ENCODE measurements at places on chromosomes 7 and 10.

GRCh38 chr7:7164591-7164990 lies 17.8 kb upstream of the C1GALT1 start:
- no peak for DNase-seq

- DNase-seq: no peak
These were observed 27.3 kb downstream of the HYAL4 start for GRCh38 chr7:123871998-123872867.

DNA sequence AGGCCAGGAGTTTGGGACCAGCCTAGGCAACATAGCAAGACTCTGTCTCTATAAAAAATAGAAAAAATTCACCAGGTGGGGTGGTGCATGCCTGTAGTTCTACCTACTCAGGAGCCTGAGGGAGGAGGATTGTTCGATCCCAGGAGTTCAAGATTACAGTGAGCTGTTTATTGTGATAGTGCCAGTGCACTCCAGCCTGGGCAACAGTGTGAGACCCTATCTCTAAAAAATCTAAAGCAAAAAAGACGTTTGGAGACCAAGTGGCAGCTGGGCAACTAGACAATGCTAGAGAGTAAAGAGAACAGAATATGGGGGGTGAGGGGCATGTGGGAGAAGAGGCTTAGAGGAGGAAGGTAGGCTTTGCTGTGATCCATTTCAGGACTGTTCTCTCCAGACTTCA lies 1.4 kb downstream of the PDSS1 start:
- DNase-seq: no peak

DNA sequence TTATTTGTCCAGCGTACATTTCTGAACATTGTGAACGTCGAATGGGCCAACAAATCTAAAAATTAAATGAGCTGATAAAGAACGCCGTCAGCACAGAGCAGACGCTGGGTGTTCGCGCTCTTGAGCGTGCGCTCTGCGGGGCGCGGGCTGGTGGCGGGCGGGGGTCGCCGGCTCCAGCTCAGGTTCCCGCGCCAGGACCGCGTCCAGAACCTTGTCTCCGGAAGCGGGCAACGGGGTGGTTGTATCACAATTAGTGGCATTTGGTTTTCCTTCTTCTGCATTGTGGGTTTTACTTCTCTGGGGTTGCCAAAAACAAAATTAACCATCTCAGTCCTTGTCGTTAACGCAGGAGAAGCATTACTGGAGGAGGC lies 2.4 kb downstream of the CYP2E1 start:
- no peak for DNase-seq

- no peak for DNase-seq
These were observed 2.4 kb upstream of the ADARB2 start for GRCh38 chr10:1739751-1740150.

GRCh38 chr10:82953909-82954308 lies 1078.9 kb downstream of the NRG3 start:
- no peak for DNase-seq

DNA sequence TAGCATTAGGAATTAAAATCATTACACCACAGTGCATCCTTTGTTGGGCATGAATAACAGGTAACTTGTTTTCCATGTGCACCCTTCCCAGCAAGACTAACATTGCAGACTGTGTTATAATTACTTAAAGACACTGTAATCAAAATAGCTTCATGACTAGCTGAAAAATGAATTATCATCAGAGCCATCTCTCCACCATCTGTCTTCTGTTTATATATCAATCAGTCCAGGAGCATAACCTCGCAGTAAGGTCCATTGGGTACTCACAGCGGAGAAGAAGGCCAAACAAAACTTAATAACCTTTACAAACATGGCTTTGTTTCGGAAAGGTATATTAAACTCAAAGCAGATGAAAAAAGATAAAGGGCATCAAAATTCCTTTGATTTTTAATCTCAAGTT lies 90.6 kb downstream of the ODAD2 start:
- DNase-seq: no peak

GRCh38 chr7:81709836-81710235 lies 60.0 kb downstream of the HGF start:
- no peak for DNase-seq

DNA sequence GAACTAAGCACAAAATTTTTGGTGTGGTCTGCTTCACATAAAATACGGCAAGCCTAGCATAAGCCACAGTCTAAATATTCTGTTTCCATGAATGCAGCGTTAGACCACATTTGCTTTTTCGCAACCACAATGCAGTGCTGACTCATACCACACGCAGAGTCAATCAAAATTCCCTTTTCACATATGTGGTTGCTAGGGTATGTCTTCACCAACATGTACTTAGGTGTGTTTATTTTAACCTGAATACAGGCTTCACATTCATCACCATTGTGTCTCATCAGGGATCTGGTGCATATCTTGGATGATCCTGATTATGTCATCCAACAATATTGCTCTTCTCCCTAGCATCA lies 90.8 kb downstream of the CHN2 start:
- DNase-seq: peak; percentile 43

DNA sequence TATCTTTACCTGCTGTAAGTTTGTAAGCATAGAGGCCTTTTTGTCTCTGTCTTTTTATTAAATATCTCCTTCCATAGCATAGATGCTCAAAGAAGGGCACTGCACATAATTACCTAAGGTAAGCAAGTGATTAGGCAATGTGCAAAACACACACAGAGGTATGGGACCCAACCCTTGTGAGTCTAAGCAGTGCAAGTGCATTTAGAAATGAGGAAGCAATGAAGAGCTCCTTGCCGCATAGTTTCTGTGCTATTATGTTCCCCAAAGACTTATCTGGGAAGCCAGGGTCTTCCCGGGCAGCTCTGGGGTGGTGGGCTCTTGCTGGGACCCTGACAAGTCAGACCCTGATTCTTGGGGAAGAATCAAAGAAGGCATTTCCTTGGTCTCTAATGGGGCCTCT lies 13.5 kb upstream of the MGAM2 start:
- DNase-seq: no peak

- DNase-seq: no peak
These were observed 26.5 kb downstream of the GTF2IRD1 start for GRCh38 chr7:74479961-74480829.

- DNase-seq: no peak
These were observed 599.0 kb upstream of the TPK1 start for GRCh38 chr7:145434811-145435210.

- DNase-seq: no peak
These were observed at the start of gene LOXL4 for GRCh38 chr10:98267894-98268693. Gene LOXL4 (minus strand): TSS chr10:98268194. CDS start chr10:98263019, 5,175 bp downstream.

DNA sequence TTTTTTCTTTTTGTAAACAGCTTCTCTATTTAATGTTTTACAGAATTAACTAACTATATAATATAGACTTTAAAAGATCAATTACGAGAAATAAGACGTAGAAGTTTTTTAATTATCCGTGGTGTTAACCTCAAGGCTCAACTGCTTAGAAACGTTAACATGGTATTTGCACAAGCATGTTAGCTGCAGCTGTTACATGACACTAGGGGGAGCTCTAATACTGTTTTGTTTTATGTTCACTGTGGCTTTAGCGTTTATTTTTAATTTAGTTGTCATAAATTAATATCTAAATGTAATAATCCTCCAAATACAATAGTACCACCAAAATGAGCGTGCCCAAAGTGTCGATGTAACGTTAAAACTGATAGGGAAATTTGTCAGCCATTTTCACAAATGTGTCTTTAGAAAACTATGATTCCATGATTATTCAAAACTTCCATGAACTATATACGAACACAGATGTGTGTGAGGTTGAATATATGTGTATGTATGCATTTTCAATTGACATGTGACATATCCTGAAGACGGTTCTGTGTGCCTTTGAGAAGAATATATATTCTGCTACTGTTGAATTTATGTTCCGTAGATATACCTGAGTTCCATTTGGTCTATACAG lies 828.8 kb upstream of the MBL2 start:
- DNase-seq: no peak

DNA sequence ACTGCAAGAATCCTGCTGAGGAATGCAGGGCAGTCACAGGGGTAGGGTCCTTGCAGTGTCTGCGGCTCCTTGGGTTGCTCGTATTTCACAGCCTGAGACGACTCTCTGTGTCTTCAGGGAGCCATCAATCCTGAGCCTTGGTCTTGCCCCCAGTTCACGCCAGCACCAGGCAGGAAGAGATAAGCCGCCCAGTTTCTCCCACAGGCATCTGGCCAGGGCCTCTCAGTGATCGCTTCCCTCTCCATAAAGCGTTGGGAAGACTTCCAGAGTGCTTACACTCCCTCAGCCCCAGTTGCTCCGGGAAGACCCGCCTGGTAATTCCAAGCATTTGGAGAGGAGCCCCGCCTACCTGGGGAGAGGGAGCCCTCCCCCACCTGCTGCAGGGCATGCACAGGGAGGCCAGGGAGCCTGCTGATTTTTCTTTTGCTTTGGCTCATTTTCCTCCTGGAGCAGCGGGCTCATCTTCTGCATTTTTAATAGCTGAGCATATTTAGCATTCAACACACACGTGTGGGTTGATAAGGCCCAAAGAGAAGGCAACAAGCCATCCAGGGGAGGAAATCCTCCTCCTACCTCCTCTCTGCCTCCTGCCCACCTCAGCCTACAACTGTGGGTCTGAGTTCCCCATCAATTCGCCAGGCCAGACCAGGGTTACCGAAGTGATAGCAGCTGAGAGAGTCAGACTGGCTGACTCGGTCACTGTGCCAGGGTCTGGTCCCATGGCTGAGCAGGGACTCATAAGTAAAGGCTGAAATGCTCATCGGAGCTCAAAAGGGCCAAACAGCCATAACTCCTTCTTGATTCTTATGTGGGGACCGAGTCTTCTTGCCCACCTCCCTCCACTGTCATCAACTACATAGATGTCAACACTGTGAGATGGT lies 74.4 kb upstream of the EFCAB10 start:
- no peak for DNase-seq

DNA sequence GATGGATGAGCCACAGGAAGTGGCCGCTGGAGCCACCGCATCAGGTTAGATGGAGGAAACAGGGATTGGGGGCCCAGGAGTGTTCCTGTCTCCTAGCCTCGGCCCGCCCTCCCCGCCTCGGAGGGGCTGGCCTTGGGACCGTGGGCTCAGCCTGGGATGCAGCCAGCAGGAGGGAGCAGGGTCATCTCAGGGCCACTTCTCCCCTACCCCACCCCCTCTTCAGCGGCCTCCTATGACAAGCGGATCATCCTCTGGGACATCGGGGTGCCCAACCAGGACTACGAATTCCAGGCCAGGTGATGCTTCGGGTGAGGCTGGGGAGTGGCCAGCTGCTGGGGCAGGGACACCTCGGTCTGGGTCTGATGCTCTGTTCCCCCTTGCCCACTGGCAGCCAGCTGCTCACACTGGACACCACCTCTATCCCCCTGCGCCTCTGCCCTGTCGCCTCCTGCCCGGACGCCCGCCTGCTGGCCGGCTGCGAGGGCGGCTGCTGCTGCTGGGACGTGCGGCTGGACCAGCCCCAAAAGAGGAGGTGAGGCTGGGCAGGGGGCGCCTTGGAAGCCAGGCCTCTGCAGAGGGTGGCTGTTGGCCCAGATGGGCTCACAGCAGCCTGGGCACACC lies 4.7 kb downstream of the LRWD1 start:
- DNase-seq: peak; percentile 52

DNA sequence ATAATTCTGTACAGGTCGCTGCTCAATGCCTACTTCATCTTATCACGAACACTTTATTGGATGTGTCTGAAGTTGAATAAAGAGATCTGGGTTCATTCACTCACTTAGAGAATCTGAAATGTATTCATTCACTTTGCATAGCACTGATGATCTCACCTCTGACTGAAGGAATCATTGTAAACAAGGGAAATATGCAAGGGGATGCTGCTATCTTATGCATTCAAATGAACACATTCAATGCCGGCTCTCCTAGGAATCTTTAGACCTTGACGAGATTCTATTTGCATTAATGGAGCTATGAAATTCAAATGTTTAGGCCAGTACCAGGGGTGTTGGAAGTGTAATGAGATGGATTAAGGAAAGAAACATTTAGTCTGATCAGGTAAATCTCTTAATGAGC lies 200.6 kb upstream of the COBL start:
- DNase-seq: no peak

DNA sequence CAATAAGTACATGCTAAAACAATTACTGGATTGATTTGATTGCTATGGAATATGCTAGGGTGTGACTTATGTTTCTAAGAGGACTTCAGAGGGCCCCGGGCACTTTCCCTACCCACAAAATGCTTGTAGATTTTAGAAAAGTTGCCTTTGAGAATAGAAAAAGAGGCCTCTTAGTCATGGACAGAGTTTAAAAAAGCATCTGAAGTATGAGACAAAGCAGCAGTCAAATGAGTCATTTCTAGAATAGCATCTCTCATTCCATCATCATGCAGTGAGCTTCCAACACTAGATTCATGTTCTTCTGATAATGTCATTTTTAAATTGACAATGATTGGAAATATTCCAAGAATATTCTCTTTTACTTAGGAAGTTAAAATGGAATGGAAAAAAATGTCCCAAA lies 675.1 kb upstream of the PCDH15 start:
- no peak for DNase-seq

DNA sequence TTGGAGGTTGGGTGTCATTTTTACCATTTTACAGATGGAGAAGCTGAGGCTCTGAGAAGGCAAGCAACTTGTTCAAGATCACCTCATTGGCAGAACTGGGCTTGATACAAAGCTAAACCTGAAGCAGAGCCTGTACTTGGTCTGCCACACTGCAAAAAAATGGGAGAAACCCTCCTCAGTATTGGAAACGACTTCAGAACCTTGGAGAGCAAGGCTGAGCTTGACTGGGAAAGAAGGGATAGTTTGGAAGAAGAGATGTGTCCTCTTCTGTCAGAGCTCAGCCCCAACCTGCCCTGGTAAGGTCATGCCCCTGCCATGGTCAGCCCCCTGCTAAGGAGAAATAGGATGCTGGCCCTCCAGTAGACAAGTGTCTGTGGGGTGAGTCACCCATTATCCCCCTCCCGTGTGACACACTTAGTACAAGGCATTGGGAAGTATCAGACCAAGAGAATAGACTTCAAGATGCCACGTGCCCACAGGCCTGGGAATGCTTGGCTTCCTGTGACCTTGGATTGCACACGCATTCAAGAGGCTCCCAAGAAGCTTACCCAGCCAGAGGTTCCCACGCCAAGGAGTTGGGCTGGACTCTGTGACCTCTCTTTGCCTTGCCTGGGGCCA lies 56.2 kb upstream of the SMNDC1 start:
- no peak for DNase-seq

DNA sequence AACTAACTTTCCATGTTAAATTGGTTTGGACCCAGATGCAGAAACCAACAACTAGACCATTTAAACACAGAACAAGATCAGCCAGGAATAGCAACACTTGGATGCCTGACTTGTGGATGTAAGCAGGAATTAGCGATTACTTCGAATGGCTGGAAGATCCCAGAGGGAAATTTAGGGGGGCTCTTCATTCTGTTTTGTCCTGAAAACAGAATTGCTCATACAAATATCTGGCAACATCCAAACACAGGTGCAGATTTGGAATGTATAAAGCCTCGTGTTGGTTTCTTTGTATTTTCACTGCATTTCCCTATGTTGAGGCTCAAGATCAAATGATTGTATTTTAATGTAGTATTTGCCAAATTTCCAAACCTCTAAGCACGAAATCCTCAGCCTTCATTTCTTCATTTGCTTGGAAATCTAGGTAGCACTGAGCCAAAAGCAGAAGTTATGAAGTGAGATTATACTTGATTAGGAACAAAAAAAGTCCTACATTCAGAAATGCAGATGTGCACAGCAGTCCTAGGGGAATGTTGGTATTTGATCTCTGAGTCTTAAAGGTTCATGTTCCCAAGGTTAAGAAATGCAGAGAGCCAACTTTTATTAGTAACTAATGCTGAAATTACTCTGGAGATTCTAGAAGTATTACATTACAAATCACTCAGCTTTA lies 248.7 kb upstream of the TCF7L2 start:
- DNase-seq: no peak

GRCh38 chr7:23369695-23370404 lies 70.7 kb downstream of the MALSU1 start:
- DNase-seq: no peak

- DNase-seq: no peak
These were observed 12.8 kb upstream of the PRKAG2 start for GRCh38 chr7:151889406-151890354.
